Fibroblast of skin of right biceps (primary cell): ENCODE measurements at places on chromosomes 5 and 9.

DNA sequence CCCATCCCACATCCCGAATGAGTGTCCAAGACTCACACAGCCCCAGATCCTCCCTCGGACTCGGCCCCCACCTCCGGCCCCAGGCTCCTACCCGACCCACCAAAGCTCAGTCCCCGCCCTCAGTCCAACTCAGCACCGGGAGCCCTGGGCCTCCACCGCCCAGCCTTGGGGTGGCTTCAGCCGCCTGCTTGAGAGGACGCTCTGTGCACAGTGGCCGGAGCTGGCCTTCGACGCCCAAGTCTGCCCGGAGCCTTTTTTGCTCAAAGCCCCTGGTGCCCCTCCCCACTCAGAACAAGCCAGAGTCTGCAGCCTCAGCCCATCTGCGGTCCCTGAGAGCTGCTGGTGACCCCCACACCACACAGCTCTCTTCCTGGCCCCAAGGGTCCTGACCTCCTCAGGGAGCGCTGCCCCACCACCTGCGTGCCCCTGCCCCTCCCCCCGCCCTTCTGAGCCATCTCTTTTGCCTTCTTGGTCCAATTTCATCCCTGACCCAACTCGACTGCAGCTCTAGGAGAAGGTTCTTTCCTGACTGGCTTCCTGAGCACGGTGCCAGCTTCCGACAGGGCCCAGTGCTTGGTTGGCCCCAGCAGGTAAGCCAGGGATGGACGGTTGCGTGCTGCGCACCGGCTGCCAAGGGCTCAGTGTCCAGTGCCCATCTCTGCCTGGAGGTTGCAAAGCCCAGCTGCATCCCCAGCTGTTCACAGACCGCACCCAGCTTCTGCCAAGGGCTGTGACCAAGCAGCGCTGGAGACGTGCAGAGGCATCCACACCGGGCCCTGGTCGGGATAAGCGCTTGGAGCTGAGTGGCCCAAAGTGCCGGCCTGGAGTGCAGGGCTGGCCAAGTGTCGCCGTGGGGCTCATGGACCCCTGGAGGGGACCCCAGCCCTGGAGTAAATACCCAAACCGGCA lies 27.7 kb upstream of the NSMF start:
- no peak for DNase-seq

GRCh38 chr9:121593066-121593465 lies 58.4 kb upstream of the DAB2IP start:
- DNase-seq = no peak

DNA sequence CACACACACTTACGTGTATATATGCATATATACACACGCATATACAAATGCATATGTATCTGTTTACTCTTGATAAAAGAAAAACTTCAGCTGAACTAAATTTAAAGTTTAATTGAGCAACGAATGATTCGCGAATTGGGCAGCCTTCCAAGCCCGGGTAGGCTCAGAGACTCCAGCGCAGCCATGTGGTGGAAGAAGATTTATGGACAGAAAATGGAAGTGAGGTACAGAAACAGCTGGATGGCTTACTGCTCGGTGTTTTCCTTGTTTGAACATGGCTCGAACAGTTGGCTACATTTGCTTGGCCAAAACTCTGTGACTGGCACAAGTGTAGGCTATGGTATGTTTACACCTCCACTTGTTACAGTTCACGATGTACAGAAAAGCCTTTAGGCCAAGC lies 239.3 kb upstream of the PRDM9 start:
- peak; percentile 19 for DNase-seq

- DNase-seq = no peak
Measured at GRCh38 chr9:75947233-75947632, 56.8 kb downstream of the PCSK5 start.

- no peak for DNase-seq
Measured at GRCh38 chr9:131259916-131260597, 16.3 kb downstream of the FAM78A start.

DNA sequence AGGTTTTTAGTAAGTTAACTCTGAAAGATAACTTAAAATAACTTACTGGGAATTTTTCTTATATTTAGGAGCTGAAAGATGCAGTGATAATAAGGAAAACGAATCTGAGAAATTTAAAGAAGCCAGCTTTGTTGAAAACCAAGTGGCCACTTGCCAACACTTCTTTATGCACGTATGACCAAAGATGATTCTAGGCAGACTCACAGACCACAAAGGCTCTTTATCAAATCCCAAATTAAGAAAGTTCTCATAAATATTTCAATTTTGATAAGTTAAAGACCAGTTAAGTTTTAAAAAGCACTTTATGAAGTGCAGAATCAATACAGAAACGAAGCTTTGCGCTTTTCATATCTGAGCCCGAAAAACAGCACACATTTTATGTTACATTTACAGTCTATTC lies 1.5 kb downstream of the AFF4 start:
- peak; percentile 73 for DNase-seq
